ENCODE measurements at places on chromosomes 6 and 20.

GRCh38 chr6:1395941-1396908 lies 6.8 kb downstream of the FOXF2 start:
- peak overlapping the region; percentile 90 for H3K27ac ChIP-seq
- no peak overlapping the region for H3K4me3 ChIP-seq
- H3K4me1 ChIP-seq, result peaks cover 3% of the 10 kb centered on the region
- no peaks in the 10 kb centered on the region for H3K36me3 ChIP-seq
- peaks cover 100% of the 10 kb centered on the region for H3K27me3 ChIP-seq

DNA sequence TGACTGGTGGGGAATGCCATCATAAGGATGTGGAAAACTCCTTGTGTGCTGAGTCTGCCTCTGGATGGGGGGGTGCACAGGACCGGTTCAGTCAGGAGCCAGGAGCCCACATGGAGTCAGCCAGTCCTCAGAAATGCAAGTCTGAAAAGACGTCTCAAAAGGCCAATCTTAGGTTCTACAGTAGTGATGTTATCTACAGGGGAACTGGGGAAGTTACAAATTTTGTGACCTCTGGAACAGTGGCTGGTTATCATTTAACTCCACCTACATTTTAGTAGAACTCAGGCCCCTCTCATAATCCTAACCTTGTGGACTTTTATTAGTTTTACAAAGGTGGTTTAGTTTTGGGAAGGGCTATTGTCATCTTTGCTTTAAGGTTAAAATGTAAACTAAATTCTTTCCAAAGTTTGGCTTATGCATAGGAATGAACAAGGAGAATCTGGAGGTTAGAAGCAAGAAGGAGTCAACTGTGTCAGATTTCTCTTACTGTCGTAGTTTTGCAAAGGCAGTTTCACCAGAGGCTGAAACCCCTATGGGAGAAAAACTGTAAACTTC lies 13.7 kb upstream of the TBC1D22B start:
- no peaks in the 10 kb centered on the region for H3K36me3 ChIP-seq
- H3K4me3 ChIP-seq, result no peak overlapping the region
- no peak for DNase-seq
- peaks cover 27% of the 10 kb centered on the region for H3K4me1 ChIP-seq
- H3K27ac ChIP-seq, result peak overlapping the region; percentile 60
- no peaks in the 10 kb centered on the region for H3K27me3 ChIP-seq

GRCh38 chr6:259901-260508 lies 32.3 kb upstream of the DUSP22 start:
- H3K4me1 ChIP-seq, result no peaks in the 10 kb centered on the region
- H3K27ac ChIP-seq, result no peak overlapping the region
- no peaks in the 10 kb centered on the region for H3K36me3 ChIP-seq
- DNase-seq, result no peak

GRCh38 chr20:48866936-48867335 lies 39.1 kb upstream of the PREX1 start:
- DNase-seq, result no peak
- H3K36me3 ChIP-seq, result no peaks in the 10 kb centered on the region
- H3K4me1 ChIP-seq, result no peaks in the 10 kb centered on the region
- no peaks in the 10 kb centered on the region for H3K27me3 ChIP-seq
- no peak overlapping the region for H3K4me3 ChIP-seq

DNA sequence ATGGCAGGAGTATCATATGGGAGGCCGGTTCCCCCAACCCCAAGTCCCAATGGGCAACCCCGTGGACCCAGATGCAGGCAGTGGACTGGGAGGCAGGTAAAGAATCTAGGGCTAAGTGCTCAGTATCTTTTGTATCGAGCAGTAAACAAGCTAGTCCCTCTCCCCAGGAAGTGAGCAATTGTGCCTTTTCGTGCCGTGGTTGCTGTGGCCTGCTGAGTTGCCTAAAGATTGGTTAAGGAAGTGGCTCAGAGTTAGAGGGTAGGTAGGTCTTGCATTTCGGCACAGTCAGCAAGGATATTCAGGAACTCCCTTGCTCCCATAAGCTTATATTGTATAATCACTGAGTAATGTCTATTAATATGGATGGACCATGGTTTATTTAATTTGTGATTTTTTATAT lies 1.3 kb upstream of the DNAH8 start:
- peaks cover 4% of the 10 kb centered on the region for H3K27me3 ChIP-seq
- no peak overlapping the region for H3K27ac ChIP-seq
- no peak for DNase-seq

GRCh38 chr6:16947375-16948015 lies 154.4 kb upstream of the STMND1 start:
- H3K4me1 ChIP-seq, result peaks cover 17% of the 10 kb centered on the region
- H3K4me3 ChIP-seq, result no peak overlapping the region
- peak overlapping the region; percentile 21 for H3K27ac ChIP-seq
- no peaks in the 10 kb centered on the region for H3K27me3 ChIP-seq

GRCh38 chr20:5001174-5002076 lies at the start of gene SLC23A2:
SLC23A2 (minus strand) TSS chr20:5001510; CDS start chr20:4932562, 68,948 bp downstream.
- peak within 1 kb of the TSS; percentile 70 for H3K4me3 ChIP-seq
- H3K36me3 ChIP-seq, result no peaks in the 10 kb centered on the region

DNA sequence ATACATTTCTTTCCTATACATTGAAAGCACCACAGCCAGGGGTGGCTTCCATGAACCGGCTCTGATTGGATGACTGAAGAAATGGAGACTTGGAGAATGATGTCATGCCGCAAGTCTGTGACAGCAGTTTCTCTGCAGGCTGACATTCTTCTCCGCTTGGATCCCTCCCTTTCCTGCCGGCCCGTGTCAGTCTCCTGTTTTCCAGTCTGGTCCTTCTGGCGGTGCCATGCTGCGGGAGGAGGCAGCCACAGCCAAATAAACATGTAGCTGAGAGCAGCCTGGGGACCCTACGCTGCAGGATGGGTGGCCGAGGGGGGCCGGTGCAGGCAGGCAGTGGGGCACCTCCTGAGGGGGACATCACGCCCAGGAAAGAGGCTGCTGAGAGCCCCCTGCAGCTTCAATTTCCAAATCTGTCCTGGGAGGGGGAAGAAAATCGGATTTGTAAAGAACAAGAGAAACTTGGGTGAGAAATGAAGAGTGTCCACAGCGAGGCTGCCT lies 178.0 kb downstream of the TAF4 start:
- no peaks in the 10 kb centered on the region for H3K4me1 ChIP-seq
- no peak for DNase-seq
- H3K27me3 ChIP-seq, result peaks cover 46% of the 10 kb centered on the region

DNA sequence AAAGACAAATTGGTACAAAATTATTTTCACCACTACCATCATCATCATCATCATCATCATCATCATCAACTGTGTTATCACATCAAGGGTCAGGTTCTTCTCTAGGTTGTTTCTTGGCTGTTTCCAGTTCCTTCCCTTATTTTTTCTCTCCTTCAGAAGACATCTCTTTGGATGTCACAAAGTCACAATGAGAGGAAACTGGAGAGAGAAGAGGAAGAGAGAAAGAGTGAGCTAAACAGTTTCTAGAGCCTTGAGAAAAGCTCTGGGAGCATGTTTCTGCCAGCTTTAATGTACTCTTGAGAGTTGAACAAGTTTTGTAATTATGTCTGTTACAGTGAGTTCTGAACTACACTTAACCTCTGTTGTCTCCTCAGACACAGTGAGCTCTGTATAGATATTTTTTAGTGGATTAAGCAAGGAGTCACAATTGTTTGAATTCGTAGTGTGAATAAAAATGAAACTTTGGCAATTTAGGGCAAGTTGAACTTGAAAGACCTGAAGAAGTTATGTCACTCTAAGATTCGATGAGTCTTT lies 123.0 kb upstream of the AKIRIN2 start:
- peak overlapping the region; percentile 56 for H3K27ac ChIP-seq
- H3K27me3 ChIP-seq, result no peaks in the 10 kb centered on the region
- H3K36me3 ChIP-seq, result no peaks in the 10 kb centered on the region
- H3K4me1 ChIP-seq, result peaks cover 3% of the 10 kb centered on the region
- DNase-seq, result no peak
- H3K4me3 ChIP-seq, result no peak overlapping the region

- no peaks in the 10 kb centered on the region for H3K4me1 ChIP-seq
- no peak overlapping the region for H3K4me3 ChIP-seq
- H3K27me3 ChIP-seq, result peaks cover 29% of the 10 kb centered on the region
- H3K27ac ChIP-seq, result no peak overlapping the region
- H3K36me3 ChIP-seq, result no peaks in the 10 kb centered on the region
- DNase-seq, result no peak
Measured at GRCh38 chr6:43391440-43392031, 22.1 kb upstream of the ZNF318 start.

GRCh38 chr6:140050101-140050995 lies 675.9 kb upstream of the CITED2 start:
- no peak overlapping the region for H3K27ac ChIP-seq
- H3K4me3 ChIP-seq, result no peak overlapping the region
- DNase-seq, result no peak
- H3K36me3 ChIP-seq, result no peaks in the 10 kb centered on the region
- no peaks in the 10 kb centered on the region for H3K4me1 ChIP-seq

- H3K4me1 ChIP-seq, result no peaks in the 10 kb centered on the region
- no peaks in the 10 kb centered on the region for H3K36me3 ChIP-seq
- no peak overlapping the region for H3K4me3 ChIP-seq
- H3K27me3 ChIP-seq, result no peaks in the 10 kb centered on the region
Measured at GRCh38 chr6:84623956-84624680, 140.3 kb downstream of the TBX18 start.

GRCh38 chr6:91447081-91447480 lies 860.2 kb upstream of the MAP3K7 start:
- H3K4me3 ChIP-seq, result no peak overlapping the region
- no peaks in the 10 kb centered on the region for H3K4me1 ChIP-seq
- no peaks in the 10 kb centered on the region for H3K27me3 ChIP-seq
- no peaks in the 10 kb centered on the region for H3K36me3 ChIP-seq

DNA sequence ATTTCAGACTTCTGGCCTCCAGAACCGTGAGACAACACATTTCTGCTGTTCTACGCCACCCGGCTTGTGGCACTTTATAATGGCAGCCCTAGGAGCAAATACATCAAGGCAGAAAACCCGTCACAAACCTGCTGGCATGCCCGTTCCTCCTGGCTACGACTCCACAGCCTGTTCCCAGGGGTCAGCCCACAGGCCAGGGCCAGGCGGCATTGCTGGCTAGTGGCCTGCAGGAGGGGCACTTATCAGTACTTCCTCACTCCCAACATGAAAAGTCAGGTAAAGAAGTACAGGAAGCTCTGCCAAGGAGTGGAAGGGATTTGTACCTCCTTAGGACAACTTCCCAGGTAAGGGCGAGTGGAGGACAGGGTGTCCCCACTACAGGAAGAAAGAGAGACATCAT lies 223.1 kb upstream of the AGPAT4 start:
- no peaks in the 10 kb centered on the region for H3K27me3 ChIP-seq
- DNase-seq, result no peak
- no peaks in the 10 kb centered on the region for H3K4me1 ChIP-seq

- no peak for DNase-seq
- H3K36me3 ChIP-seq, result no peaks in the 10 kb centered on the region
- H3K4me3 ChIP-seq, result no peak overlapping the region
- no peak overlapping the region for H3K27ac ChIP-seq
- no peaks in the 10 kb centered on the region for H3K4me1 ChIP-seq
- peaks cover 3% of the 10 kb centered on the region for H3K27me3 ChIP-seq
Measured at GRCh38 chr20:25399037-25399430, 8.4 kb upstream of the ABHD12 start.

- no peaks in the 10 kb centered on the region for H3K36me3 ChIP-seq
- H3K27ac ChIP-seq, result peak overlapping the region; percentile 95
- no peaks in the 10 kb centered on the region for H3K27me3 ChIP-seq
- no peak for DNase-seq
- peaks cover 4% of the 10 kb centered on the region for H3K4me1 ChIP-seq
Measured at GRCh38 chr6:7051780-7052442, 55.9 kb upstream of the RREB1 start.

- no peaks in the 10 kb centered on the region for H3K27me3 ChIP-seq
- H3K4me1 ChIP-seq, result no peaks in the 10 kb centered on the region
- H3K36me3 ChIP-seq, result no peaks in the 10 kb centered on the region
- H3K4me3 ChIP-seq, result no peak overlapping the region
Measured at GRCh38 chr6:109239160-109239559, 143.1 kb downstream of the CD164 start.

GRCh38 chr20:36848078-36848660 lies 27.8 kb upstream of the TLDC2 start:
- H3K4me3 ChIP-seq, result no peak overlapping the region
- peaks cover 30% of the 10 kb centered on the region for H3K4me1 ChIP-seq
- H3K36me3 ChIP-seq, result no peaks in the 10 kb centered on the region
- peak overlapping the region; percentile 86 for H3K27ac ChIP-seq

- no peaks in the 10 kb centered on the region for H3K36me3 ChIP-seq
- H3K27ac ChIP-seq, result no peak overlapping the region
- H3K4me3 ChIP-seq, result no peak overlapping the region
- H3K4me1 ChIP-seq, result no peaks in the 10 kb centered on the region
- no peak for DNase-seq
Measured at GRCh38 chr6:85802162-85802561, 159.5 kb upstream of the SYNCRIP start.

DNA sequence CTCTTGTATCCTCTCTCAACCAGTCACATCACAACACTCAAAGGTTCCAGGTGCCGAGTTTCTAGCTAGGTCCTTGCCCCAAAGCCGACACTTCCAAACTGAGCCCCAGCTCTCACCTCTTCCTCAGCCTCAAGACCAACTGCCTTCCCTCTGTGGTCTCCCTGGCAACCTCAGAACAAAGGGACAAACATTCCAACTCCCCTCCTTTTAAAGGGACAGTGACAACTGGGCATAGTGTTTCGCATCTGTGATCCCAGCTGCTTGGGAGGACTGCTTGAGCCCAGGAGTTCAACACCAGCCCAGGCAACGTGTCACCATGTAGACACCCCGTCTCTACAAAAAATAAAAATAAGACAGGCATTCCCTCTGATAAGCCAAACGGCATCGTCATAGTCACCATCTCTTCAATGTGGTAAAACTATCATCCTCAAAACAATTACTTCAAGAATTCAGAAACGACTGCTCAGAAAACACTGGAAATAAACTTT lies 11.3 kb downstream of the DIDO1 start:
- H3K27ac ChIP-seq, result no peak overlapping the region
- H3K36me3 ChIP-seq, result peaks cover 22% of the 10 kb centered on the region
- H3K4me3 ChIP-seq, result peak overlapping the region; percentile 9
- H3K4me1 ChIP-seq, result peaks cover 25% of the 10 kb centered on the region

- no peak for DNase-seq
- no peak overlapping the region for H3K27ac ChIP-seq
- H3K4me1 ChIP-seq, result no peaks in the 10 kb centered on the region
Measured at GRCh38 chr6:24051942-24052589, 73.9 kb upstream of the NRSN1 start.

DNA sequence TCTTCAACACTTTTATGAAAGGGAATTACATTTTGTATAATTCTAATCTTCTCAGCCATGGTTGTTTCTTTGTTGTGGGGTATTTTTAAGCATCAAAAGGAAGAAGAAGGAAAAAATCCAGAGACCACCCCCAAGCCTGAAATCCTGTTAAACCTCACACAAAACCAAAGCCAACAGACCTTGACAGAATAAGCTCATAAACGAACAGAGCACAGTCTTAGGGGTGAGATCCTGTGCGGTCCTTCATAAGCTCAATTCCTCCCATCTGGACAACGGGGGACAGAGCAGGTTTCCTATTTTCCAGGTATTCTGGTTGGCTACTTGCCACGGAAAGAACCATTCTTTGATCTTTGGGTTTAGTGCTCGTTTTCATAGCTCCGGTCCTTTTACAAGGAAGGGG lies 151.3 kb upstream of the SULF2 start:
- DNase-seq, result no peak
- no peaks in the 10 kb centered on the region for H3K4me1 ChIP-seq
- no peak overlapping the region for H3K27ac ChIP-seq
